Neuronal stem cell (in vitro differentiated cells): ENCODE measurements at places on chromosomes 1 and 21.

DNA sequence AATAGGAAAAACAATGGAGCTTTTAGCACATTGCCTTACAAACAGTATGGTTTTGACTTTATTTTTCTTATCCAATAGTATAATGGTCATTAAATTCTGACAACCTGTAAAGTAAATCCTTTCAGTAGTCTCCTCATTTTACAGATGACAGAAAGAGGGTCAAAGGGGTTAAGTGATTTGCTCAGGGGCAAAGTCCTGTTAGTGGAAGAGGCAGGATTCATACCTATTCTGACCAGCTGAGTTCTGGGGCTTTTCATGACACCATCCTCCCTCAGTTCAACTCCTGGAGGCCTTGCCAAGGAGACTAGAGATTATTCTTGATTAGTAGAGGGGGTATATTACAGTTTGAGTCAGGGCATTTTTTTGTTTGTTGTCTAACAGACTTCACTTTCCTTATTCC is 278.7 kb upstream of the DUSP10 start:
- DNase-seq = no peak
- no peaks in the 10 kb centered on the region for H3K27me3 ChIP-seq
- no peak overlapping the region for H3K4me3 ChIP-seq
- H3K4me1 ChIP-seq = no peaks in the 10 kb centered on the region

GRCh38 chr1:112905395-112906149 is 50.4 kb downstream of the SLC16A1 start:
- H3K4me3 ChIP-seq = no peak overlapping the region
- peaks cover 4% of the 10 kb centered on the region for H3K36me3 ChIP-seq
- H3K27me3 ChIP-seq = no peaks in the 10 kb centered on the region
- no peak overlapping the region for H3K27ac ChIP-seq
- DNase-seq = no peak
- H3K4me1 ChIP-seq = no peaks in the 10 kb centered on the region

GRCh38 chr1:173934440-173934839 is 17.3 kb upstream of the SERPINC1 start:
- H3K36me3 ChIP-seq = peaks cover 5% of the 10 kb centered on the region
- H3K4me3 ChIP-seq = no peak overlapping the region
- H3K27ac ChIP-seq = no peak overlapping the region
- no peaks in the 10 kb centered on the region for H3K4me1 ChIP-seq

DNA sequence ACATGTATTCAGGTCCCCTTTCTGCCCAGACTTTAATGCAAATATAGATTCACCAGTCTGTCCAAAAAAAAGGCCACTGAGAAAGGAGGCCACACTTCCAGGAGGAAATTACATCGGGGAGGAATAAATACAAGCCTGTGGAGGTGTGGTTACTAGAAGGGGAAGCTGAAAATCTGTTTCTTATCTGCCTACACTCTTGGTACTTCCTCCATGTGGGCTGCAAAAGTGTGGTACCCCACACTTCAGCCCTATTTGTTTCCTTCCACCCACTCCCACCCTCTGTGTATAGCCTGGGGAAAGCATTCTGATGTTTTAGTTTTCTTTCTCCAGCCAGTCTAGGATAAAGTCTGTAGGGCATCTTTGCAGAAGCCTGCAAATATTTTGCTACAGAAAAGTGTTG is 38.4 kb downstream of the UTP25 start:
- no peaks in the 10 kb centered on the region for H3K27me3 ChIP-seq
- no peak for DNase-seq
- H3K4me1 ChIP-seq = peaks cover 5% of the 10 kb centered on the region
- no peaks in the 10 kb centered on the region for H3K36me3 ChIP-seq

DNA sequence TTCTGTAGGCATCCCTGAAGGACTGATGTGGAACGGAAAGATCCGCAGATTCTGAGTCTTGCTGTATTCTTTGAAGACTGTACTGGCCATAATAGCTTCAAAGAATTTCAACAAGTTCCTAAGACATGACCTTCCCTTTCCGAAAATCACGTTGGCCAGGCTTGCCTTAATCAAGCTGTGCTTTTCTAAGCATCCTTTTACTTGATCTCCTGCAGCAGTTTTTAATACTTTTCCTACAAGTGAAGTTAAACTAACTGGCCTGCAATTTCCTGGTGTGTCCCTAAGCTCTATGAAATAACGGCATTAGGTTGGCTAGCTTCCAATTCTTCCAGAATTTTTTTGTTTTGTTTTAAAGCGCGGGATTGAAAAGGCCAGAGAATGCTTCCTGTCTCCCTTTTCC is 40.3 kb downstream of the SPAG17 start:
- H3K4me3 ChIP-seq = no peak overlapping the region
- H3K27ac ChIP-seq = no peak overlapping the region
- no peaks in the 10 kb centered on the region for H3K36me3 ChIP-seq

- no peak overlapping the region for H3K4me3 ChIP-seq
- H3K27me3 ChIP-seq = no peaks in the 10 kb centered on the region
- H3K27ac ChIP-seq = no peak overlapping the region
- H3K36me3 ChIP-seq = no peaks in the 10 kb centered on the region
- DNase-seq = no peak
Observed at GRCh38 chr21:31845151-31845729, 27.6 kb upstream of the HUNK start.

GRCh38 chr1:3910049-3910731 is 10.1 kb upstream of the C1orf174 start:
- no peak overlapping the region for H3K27ac ChIP-seq
- peaks cover 9% of the 10 kb centered on the region for H3K4me1 ChIP-seq
- DNase-seq = no peak
- no peaks in the 10 kb centered on the region for H3K36me3 ChIP-seq

DNA sequence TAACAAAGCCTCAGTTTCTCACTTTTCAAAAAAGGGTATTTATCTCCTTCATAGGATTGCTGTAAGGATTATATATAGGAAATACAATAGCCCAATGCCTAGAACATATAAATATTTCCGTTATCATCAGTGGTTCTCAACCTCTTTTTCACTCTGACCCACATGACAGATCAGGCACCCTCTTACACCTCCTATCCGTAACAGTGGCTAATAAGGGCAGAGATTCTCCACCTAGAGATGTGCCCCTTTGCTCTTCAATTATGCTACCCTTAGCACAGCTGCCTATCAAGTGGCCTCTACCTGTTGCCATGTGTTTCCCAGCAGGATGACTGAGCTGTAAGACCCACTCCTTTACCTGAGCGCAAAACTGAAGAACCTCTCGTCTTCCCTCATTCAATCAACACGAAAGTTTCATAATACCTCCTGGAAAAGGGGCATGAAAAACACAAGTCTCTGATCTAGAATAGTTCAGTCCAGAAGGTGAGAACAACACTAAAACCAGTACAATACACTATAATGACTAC is 10.5 kb downstream of the PUM1 start:
- no peak overlapping the region for H3K4me3 ChIP-seq
- H3K27me3 ChIP-seq = no peaks in the 10 kb centered on the region
- H3K36me3 ChIP-seq = peaks cover 17% of the 10 kb centered on the region
- H3K27ac ChIP-seq = no peak overlapping the region
- DNase-seq = no peak
- no peaks in the 10 kb centered on the region for H3K4me1 ChIP-seq

GRCh38 chr1:56291374-56291919 is 287.9 kb downstream of the PLPP3 start:
- peaks cover 10% of the 10 kb centered on the region for H3K4me1 ChIP-seq
- H3K36me3 ChIP-seq = no peaks in the 10 kb centered on the region
- H3K4me3 ChIP-seq = no peak overlapping the region
- H3K27me3 ChIP-seq = no peaks in the 10 kb centered on the region
